Type B pancreatic cell (in vitro differentiated cells): ENCODE measurements at places on chromosomes 6 and 20.

DNA sequence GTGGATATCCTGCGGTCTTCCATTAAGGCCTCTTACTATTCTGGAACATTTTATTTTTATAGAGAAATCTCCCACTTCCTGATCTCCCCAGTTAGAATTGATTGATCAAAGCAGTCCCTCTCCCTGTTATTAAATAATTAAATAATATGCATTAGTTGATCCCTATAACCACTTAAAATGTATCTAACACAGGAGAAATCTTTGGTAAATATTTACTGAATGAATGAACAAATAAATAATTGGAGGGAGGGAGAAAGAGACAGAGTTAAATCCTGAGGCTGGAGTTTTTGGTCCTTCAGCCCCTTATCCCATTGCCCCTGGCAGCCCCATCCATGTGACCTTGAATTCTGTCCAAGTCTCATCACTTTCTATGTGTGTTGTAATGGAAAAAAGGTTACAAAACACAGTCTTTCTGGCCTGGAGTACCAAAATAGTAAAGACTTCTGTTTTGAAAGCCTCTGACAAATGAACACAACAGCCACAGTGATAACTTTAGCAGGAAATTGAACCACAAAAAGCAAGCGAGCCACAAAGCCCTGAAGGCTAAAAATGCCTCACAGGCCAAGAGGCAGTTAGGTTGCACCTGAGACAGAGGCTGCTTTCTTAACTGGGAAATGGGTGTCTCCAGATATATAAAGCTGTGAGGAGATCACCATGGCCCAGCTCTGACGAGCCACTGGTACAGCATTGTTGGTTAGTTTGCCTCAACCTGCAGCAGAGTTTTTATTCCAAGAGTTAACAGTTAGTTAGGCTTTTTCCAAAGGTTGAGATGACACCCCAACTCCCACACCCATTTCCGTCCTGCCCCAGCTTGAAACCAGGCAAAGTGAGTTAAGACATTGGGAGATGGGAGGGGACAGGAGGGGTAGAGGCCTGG is 11.3 kb downstream of the NT5E start:
- no peak for DNase-seq

DNA sequence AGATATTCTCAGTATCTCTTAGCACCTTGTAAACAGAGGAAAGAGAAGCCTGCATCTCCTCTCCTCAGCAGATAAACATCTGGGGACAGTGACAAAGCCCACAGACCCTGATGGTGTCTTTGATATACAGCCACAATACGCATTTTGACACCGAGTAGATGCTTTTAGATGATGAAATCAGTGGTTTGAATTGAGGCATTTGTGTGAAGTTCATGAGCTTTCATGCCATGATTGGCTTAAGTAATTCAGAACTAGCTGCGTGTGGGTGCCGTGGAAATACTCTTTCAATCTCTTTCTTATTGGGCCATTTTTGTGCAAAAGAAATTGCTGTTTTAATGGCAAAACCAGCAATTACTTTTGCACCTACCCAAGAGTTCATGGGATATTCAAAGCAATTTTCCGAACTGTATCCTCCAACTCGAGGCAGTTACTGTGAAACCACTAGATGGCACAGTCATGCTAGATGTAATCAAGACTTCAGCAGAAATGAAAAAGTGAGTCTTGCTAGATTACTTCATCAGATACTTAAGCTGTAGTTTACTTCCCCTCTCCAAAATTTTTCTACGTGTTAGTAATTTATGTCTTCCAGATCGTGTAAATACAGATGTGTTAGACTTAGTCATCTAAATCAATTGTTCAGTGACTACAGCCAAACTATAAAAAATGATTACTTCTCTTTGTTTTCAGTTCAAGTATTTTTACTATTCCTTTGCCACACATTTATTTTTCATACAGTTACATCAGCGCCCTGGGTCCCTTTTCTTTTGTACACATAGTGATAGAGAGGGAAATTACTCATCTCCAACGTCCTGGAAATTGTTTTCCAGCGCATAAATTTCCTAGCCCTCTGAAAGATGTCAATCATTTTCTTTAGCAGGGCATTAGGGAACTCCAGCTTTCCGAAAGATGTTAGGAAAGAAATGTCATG is 49.4 kb downstream of the IYD start:
- DNase-seq: no peak

DNA sequence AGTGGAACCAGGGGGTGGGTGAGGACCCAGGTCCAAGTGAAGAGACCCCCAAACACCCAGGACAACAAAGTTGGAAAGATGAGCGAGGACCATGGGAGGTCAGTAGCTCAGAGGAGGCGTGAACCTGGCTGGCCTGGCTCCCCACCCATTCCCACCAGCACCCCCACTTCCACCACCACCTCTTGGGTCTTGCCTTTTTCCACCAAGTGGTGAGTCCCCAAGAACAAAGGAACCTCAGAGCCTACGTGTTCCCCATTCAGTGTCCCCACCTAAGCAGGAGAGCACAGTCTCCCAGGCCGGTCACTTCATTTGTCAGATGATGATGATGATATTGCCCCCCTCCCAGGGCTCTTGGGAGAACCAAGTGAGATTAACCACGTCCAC is 531 bp upstream of the VWA7 start:
- no peak for DNase-seq

GRCh38 chr20:56953048-56953586 is 313.3 kb downstream of the BMP7 start:
- no peak for DNase-seq
